ENCODE measurements at places on chromosomes 16 and 17.

DNA sequence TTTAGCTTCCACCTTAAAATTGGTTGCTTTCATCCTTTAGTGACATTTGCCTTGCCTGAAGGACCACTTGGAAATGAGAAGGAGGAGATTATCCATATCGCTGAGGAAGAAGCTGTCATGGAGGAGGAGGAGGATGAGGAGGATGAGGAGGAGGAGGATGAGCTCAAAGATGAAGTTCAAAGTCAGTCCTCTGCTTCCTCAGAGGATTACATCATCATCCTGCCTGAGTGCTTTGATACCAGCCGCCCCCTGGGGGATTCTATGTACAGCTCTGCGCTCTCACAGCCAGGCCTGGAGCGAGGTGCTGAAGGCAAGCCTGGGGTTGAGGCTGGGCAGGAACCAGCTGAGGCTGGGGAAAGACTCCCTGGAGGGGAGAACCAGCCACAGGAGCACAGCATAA, 11.5 kb upstream of the TMEM106A start:
- no peak for DNase-seq

GRCh38 chr17:34613064-34614019, 34.0 kb downstream of the TMEM132E start:
- DNase-seq = no peak

- DNase-seq = no peak
Observed at GRCh38 chr16:9499941-9500593, 408.6 kb downstream of the HAPSTR1 start.

DNA sequence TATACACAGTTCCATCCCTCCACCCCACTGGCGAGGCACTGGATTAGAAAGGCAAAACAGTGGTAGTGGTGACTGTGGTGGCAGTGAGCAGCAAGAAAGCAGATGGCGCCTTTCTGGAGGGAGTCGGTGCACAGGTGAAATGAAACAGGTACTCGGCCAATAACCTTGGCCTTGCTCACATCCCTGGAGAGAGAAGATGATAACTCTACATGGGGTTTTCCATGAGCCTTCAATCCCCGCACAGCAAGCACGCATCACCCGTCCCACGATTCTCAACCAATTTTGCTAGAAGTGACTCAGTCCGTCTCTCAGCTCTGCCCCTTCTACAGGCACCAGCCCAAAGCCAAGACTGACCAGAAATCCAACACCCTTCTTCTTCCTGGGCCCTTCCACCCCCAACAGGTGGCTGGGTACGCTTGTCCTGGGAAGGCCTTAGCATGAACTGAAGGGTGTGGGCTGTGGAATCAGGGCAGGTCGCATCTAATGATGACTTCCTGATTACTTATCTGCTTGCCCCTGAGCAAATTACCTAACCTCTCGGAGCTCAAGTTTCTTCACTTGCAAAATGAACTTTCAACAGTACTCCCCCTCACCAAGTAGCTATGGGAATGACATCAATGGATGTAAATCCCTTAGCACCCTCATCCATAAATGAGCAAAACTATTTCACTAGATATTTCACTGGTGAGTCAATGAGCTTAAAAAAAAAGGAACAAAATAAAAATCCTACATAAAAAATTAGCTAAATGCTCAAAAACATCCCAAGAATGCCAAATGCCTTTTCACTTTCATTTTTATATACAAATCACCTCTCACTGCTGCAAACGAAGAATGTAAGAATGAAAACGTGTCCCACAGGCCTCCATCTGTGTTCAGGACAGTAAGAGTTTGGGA, 18.0 kb downstream of the XPO6 start:
- no peak for DNase-seq

DNA sequence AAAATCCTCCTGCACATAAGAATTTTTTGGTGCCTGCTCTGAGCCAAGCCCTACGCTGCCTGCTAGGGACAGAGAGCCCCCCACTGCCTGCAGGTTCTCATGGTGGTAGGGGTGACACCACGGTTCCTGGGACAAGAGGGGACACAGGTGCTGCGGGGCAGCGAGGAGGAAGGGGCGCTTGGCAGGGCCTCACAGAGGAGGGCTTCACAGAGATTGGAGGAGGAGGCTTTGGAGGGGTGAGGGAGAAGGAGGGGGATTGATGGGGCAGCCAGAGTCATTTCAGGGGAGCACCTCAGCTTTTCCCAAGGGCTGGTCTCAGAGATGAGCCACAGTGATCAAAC, 29.8 kb upstream of the GSG1L start:
- no peak for DNase-seq

DNA sequence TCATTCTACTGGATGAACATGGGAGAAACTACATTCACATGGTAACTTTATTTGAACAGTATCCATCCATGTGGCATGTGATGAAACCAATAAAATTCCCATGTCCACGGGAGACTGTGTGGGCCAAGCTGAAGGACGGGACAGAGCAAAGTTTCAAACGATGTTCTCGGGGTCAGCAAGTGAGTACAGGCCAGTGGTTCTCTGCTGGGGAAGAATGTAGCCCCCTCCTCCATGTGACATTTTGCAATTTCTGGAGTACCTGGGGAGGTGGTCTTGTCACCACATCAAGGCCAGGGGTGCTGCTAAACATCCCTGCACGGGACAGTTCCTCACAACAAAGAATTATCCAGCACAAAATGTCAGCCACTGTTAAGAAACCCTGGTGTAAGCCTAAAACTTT, 7.4 kb upstream of the TANGO6 start:
- no peak for DNase-seq

- no peak for DNase-seq
Observed at GRCh38 chr17:40103071-40103661, 2.8 kb upstream of the NR1D1 start.

GRCh38 chr17:28983286-28984230, 22.3 kb downstream of the SEZ6 start:
- DNase-seq = no peak

GRCh38 chr16:65745201-65745708, 621.2 kb upstream of the CDH5 start:
- DNase-seq = no peak
